ENCODE measurements at places on chromosomes 16 and 17.

DNA sequence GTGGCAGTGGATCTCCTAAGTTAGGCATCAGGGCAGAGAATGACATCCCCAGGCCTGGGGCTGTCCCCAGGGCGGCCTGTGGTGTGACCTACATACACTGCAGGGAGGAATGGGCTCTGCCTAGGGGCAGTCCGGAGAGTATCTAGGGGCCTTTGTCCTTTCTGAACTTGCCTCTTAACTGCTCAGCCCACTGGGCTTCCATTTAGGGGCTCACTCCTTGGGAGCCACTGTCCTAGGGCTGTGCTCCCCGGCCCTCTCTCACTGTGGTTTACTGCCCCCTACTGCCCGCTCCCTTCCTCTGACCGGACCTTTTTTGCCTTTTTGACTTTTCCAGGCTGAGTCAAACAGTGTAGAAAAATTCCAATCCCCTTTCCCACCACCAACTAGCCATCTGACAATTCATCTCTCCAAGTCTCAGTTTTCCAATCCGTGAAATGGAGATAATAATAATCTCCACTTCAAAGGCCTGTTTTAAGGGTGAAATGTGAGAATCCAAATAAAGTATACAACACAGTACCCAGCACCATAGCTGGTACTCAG lies 66.8 kb downstream of the DNAH3 start:
- peak; percentile 53 for DNase-seq

GRCh38 chr16:85974428-85975375 lies 75.7 kb downstream of the IRF8 start:
- no peak for DNase-seq

- no peak for DNase-seq
Measured at GRCh38 chr16:55398762-55399161, 74.8 kb downstream of the IRX6 start.

DNA sequence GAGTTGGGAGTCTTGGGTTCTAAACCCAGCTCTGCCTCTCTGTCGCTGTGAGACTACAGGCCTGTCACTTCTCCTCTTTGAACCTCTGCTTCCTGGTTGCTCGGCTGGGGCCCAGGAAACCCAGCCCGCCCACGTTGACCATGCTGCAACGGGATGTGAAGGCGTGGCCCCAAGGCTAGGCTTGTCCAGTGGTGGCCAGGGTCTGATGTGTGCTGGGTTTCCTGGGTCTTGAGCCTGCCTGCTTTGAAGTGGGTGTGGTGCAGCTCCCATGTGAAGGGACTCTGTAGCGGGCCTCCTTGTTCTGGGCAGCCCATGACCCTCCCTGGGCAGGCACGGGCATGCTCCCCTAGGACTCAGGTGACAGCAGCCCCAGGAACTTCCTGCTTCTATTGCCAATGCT lies 82.3 kb downstream of the SDR42E1 start:
- no peak for DNase-seq

DNA sequence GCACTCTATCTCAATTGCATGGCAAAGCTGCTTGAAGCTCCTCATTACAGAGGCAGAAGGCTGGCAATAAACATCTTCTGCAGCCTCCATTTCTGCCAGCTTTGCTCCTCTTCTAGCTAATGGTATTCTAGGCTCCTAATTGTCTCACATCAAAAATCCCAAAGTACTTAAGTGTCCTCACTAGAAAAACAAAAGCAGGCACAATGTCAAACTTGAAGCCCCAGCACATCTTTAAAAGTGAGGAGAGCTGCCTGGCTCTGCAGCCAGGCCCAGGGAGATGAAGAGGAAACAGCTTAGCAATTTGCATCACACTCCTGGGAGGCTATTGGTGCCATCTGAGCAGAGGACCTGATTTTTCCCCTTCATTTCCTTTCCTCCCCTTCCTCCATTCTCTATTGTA lies 197.1 kb downstream of the KCNJ2 start:
- no peak for DNase-seq

- no peak for DNase-seq
Measured at GRCh38 chr17:80689129-80689619, 144.5 kb downstream of the RPTOR start.

DNA sequence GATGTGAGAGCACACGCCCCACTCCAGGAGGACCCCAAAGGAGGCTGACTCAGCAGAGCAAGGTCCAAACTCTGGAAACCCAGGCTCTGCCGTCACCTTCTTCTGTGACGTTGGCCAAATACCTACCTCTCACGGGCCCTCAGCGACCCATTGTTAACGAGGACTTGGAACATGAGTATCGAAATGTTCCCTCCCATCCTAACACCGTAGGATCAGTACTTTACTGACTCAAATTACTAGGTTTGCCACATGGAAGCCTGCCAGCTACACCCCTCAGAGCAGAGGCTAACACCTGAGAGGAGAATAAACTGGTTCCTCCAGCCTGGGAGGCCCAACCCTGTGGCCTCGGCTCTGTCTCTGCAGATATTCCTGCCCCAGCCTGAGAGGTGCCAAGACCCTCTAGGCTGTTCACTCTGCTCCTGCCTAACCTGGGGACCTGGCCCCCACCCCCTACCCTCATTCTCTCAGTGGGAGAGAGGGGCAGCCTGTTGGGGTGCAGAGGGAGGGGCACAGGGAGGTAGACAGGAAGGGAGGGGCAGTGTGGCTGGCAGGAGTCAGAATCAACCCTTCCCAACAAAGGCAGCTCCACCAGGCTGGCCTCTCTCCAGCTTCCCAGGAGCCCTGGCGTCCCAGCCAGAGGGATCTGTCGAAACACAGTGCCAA lies 4.4 kb downstream of the PITPNM3 start:
- no peak for DNase-seq

GRCh38 chr16:19227643-19228042 lies 57.9 kb upstream of the CLEC19A start:
- DNase-seq = no peak

DNA sequence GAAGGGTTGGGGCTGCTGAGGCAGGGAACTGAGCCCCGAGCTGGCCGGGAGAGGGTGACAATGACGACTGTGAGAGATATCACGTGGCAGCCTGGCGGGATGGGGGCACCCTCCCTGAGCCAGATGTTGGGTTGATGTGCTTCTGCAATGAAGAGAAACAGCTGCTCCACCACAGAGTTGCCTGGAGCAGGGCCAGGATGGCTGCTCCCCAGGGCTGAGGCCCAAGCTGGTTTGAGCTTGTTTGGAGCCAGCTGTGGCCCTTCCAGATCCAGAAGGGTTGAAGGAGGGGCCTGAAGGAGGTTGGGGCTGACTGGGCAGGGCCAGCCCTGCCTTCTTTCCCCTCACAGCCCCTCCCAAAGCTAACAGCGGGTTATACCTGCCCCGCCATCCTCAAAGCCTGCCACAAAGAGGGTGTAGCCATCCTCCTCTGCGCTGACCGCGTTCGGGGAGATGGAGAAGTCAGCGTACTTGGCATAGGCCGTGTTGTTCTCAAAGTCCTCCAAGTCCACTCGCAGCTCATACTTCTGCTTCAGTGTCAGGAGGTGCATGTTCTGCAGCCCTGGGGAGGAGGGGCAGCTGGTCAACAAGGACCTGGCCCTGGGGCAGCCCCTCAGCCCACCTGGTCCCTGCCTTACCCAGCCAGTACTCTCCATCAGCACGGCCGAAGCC lies 2.1 kb downstream of the MFAP4 start:
- no peak for DNase-seq

GRCh38 chr17:38867968-38868816 lies 1.7 kb upstream of the LASP1 start:
- DNase-seq = peak; percentile 48

- peak; percentile 63 for DNase-seq
Measured at GRCh38 chr17:58337600-58338453, 9.2 kb upstream of the TSPOAP1 start.

GRCh38 chr17:2041561-2042389 lies at the start of gene OVCA2:
OVCA2 (plus strand) TSS chr17:2042022; CDS start chr17:2042048, 26 bp downstream.
- peak; percentile 95 for DNase-seq

GRCh38 chr17:34161690-34162089 lies 93.4 kb upstream of the CCL2 start:
- no peak for DNase-seq

- peak; percentile 73 for DNase-seq
Measured at GRCh38 chr17:39929646-39930407, 2.3 kb downstream of the LRRC3C start.

- DNase-seq = no peak
Measured at GRCh38 chr17:51815097-51815496, 343.4 kb downstream of the CA10 start.

- no peak for DNase-seq
Measured at GRCh38 chr16:18059089-18059488, 277.4 kb downstream of the NPIPA8 start.

DNA sequence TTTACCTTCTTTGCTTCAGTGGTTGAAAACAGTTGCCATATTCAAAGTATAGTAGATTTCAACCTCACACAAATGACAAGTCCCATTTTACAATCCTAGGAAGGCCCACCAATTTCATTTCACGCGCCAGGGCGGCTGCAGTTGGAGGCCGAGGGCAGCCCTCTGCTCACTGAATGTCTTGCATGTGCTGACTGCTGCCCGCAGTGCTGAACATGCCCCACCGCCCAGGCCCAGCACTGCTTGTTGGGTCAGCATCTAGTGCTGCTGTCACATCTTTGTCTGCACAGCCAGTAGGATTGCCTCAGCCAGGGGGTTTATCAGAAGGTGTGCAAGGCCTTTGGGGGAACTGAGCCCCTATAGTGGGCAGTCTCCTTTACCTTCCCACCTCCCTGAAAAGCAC lies 11.5 kb downstream of the SMCR8 start:
- DNase-seq = no peak

- DNase-seq = no peak
Measured at GRCh38 chr17:2123375-2124251, 68.7 kb downstream of the HIC1 start.

- no peak for DNase-seq
Measured at GRCh38 chr16:26493751-26494150, 573.0 kb upstream of the C16orf82 start.

DNA sequence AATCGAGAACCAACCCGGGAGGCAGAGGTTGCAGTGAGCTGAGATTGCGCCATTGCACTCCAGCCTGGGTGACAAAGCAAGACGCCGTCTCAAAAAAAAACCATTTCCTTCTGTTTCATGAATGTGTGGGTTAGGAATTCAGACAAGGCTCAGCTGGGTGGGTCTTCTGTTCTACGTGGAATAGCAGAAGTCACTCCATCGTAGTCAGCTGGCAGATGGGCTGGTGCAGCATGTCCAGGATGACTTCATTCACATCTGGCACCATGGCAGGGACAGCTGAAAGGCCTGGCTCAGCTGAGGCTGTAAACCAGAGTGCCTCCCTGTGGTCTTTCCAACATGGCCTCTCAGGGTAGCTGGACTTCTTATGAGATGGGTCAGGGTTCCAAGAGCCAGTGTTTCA lies 89.0 kb downstream of the C17orf67 start:
- no peak for DNase-seq

- DNase-seq = no peak
Measured at GRCh38 chr17:58475985-58476384, 12.2 kb downstream of the HSF5 start.

DNA sequence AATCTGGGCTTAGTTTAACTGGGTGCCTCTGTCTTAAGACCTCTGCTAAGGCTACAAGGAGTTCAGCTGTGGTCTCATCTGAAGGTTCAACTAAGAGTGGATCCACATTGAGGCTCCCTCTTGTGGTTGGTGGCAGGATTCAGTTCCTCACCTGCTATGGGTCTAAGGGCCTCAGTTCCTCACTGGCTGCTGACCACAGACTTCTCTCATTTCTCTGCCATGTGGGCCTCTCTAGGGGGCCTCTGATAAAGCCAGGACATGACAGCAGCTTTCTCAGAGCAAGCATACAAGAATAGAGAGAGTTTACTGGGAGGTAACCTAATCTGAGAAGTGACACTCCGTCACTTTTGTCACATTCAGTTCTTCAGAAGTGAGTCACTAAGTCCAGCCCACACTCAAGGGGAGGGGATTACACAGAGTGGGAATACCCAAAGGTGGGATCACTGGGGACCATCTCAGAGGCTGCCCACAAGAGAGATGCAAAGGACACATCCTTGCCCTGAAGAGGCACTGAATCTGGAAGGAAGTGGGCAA lies 19.2 kb upstream of the ABAT start:
- peak; percentile 33 for DNase-seq

- DNase-seq = no peak
Measured at GRCh38 chr16:17511340-17511739, 40.6 kb upstream of the XYLT1 start.

GRCh38 chr16:70738083-70738977 lies 52.5 kb upstream of the MTSS2 start:
- peak; percentile 71 for DNase-seq

DNA sequence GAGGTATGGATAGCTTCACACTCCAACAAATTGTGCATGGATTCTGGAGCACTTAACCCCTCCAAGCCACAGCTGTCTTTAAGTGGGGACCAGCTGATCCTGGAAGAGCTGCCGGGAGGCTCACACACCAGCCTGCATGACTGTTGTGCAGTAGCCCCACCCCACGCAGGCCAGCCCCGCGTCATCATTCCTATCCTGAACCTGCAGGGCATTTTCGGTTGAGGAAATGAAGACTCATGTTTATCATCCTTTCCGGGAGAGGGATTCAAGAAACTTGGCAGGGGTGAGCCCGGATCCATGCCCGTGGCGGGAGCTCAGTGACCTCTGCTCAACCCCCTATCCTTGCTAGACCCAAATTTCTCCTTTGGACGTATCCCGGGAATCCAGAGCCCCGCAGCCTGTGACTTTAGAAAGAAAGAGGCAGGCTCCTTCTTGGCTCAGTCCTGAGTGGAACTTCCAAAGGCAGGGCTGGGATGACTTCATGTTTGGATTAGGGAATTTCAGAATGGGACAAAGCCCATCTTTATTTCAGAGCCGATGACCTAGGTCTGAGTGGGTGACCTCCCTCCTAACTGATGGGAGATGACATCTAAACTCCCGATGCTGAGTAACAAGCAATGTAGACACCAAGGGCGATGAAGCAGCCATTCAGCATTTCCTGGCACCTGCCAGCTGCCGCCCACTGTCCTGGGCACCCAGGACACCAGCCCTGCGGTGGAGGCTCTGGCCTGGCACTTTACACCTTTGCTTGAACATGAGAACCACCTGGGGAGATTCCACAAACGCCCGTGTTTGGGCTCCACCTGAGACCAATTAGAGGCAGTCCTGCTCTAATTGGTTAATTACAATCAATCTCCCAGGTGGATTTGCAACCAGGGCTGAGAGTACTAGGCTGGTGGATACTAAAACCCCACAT lies 43.3 kb upstream of the CMIP start:
- peak; percentile 74 for DNase-seq

DNA sequence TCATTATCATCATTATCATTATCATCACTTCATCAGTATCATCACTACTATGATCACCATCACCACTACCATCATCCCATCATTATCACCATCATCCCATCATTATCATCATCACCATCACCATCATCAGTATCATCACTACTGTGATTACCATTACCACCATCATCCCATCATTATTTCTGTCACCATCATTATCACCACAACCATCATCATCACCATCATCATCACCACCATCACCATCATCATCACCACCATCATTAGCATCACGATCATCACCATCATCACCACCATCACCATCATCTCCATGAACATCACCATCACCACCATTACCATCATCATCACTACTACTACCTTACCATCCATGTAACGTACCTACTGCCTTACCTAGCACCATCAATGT lies 368.8 kb downstream of the SEC14L1 start:
- no peak for DNase-seq

DNA sequence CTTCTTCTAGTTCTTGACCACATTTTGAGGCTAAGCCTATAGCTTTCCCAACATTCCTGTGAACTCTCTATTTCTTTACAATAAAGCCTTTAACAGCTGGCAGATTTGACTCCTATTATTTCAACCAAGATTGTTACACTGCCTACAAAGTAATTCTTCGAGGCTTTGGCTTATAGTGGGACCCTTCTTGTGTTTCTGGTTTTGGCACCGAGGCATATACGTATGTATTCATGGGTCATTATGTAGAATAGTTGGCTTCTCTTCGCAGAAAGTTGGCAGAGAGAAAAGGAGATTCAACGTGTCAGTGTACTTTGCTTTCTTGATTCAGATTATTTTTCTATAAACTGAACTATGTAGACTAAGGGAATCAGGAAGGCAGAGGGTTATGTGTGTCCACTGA lies 102.2 kb downstream of the ABCA8 start:
- no peak for DNase-seq
